ENCODE measurements at places on chromosomes 6 and 20.
A peak's percentile ranks its signal among the peaks of the same experiment; 100 is the strongest.

- no peak for DNase-seq
These were observed 20.2 kb upstream of the TULP4 start for GRCh38 chr6:158292016-158292415.

DNA sequence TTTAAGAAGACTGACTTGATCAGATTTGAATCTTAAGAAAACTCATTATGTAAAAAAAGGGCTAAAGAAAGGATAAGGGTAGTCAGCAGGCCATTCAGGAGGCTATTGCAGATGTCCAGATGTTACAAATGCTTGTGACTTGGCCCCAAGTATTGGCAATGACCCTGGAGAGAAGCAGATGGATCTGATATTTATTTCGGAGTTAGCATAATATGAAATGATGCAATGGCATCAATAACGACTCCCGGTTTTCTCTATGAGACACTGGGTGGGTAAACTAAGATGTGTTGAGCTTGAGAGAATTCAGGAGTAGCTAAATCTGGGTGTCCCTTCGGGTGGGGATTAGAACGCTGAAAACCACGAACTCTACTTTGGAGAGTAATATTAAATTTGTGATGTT, 149.7 kb downstream of the LAMA2 start:
- no peak for DNase-seq

GRCh38 chr6:129276986-129277385, 394.0 kb downstream of the LAMA2 start:
- DNase-seq, result no peak

GRCh38 chr6:44652547-44652946, 265.0 kb downstream of the CDC5L start:
- DNase-seq, result no peak

DNA sequence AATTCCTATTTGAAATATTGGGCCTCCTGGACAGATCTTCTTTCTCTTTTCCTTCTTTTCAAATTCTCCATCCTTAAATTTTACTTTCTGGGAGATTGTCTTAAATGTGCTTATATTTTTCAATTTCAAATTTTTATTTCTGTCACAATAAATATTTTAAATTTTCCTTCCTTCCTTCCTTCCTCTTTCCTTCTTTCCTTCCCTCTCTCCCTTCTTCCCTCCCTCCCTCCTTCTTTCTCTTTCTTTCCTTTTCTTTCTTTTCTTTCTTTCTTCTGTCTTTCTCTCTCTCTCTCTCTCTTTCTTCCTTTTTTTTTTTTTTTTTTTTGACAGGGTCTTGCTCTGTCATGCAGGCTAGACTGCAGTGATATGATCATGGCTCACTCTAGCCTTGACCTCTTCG, 16.7 kb upstream of the PNRC1 start:
- DNase-seq, result no peak

- no peak for DNase-seq
These were observed 34.9 kb upstream of the ARHGAP18 start for GRCh38 chr6:129744880-129745237.

DNA sequence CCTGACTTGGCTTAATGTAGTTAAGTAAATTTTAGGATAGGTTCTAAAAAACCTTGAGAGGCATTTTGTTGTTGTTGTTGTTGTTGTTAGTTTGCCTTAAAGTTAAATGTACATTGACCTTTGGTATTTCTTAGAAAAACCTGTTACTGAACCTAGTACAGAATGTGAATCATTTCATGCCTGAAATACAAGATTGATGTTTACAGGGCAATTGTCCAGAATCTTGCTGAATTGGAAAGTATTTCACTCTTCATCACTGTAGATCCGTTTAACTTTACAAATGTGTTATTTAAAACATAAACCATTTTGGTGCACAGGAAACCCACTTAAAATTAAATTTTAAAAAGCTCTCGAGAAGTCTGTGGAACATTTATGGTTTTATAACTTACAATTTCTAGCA, 75.0 kb downstream of the CEP57L1 start:
- no peak for DNase-seq

- DNase-seq, result no peak
These were observed 64.7 kb upstream of the NFATC2 start for GRCh38 chr20:51607170-51607569.

DNA sequence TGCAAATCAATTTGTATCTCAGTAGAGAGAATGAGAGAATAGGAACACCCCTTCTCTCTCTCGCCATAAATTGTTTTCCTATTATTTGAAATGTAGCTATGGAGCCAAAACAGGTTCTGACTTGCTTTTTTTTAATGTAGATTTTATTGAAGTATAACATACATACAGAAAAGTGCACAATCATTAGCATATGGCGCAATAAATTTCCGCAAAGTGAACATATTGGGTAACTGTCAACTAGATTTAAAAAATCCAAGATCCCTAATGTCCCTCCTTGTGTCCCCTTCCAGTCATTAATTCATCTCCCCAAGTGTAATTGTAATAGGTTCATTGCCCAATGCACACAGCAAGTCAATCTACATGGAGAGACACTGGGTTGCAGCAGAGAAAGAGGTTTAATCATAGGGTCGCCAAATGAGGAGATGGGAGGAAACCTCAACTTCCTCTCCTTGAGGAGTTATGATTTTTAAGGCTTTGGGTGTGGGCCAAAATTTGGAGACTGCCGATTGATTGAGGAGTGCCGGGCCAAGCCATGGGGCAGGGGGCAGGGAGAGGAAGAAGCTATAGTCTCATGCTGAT, 43.3 kb upstream of the TGM3 start:
- peak; percentile 53 for DNase-seq

- DNase-seq, result no peak
These were observed 14.3 kb downstream of the PHF3 start for GRCh38 chr6:63649847-63650265.

DNA sequence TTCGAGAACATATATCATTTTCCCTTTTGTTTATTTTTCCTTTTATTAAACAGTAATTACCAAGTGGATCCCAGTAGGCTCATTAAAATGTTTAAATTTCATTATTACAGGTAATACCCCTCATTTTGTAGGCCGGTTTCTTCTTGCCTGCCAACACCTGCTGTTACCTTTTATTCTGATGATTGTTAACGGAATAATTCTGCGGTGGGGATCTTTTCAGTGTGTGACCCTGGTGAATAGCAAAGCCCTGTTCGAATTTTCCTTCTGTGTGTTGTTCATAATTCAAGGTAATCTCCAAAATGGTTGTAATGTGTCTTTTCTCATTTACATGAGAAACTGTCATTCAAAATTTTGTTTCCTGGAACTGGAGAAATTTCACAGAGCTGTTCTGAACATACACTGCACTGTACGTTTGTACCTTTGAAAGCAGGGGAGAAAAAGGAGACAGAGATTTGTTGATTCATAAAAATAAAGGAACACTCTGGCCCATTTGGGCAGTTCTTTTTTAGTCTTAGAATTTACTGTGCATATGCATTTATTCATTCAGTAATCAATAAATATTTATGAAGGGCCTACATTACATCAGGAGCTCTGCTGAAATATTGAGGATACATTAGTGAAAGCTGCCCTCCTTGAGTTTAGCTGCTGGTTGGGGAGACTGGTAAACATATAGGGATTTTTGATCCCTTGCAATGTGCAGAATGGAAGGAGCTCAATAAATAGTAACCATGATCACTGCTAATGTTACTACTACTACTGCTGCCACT, 502.0 kb downstream of the QKI start:
- DNase-seq, result no peak

- no peak for DNase-seq
These were observed 34.8 kb downstream of the PSMG4 start for GRCh38 chr6:3293271-3294155.

- no peak for DNase-seq
These were observed 43.8 kb upstream of the FOXQ1 start for GRCh38 chr6:1267790-1268762.

DNA sequence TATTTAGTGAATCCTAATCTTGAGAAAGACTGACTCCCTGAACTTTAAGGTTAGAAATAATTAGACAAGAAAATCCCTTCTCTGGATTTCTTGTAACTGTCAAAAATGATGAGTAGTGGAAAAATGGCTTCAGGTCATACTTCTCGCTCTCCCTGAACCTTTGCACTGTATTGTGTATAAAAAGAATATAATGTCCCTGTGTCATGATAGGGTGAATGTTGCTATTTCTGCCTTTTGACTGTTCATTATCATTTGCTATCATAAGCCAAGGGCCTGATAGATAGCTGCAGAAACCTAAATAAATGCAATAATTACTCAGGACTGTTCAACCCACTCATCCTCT, 39.3 kb downstream of the ALDH8A1 start:
- DNase-seq, result no peak

DNA sequence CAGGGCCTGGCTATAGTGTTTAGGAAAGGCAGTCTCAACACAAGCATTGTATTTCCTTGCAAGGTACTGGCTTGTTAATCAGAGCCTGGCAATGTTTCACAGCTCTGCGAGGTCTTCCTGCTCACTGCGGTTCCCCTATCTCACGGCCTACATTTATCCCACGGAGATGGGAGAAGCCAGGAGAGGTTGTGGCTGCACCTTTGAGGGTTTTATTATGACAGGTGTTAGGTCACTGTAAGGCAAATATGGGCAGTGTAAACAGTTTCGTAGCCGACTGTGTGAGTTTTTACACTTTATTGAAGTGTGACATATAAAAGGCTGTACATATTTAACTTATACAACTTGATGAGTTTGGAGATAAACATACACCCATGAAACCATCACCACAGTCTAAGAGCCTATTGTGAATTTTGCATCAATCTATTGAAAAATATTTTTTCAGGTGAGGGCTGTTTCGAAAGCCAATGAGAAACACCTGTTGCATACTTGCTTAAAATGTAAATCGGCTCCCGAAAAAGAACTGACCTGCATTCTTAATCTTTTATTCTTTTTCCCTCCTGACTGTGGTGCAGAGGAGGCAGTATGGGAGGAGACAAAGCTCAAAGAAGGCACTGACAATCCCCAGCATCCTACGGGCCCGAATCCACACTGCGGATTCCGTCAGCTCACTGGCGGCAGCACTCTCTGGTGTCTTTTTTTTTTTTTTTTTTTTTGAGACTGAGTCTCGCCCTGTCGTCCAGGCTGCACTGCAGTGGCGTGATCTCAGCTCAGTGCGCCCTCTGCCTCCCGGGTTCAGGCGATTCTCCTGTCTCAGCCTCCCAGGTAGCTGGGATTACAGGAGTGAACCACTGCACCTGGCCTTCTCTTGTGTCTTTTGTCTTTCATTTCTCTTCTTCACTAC, 7.5 kb upstream of the RBM38 start:
- DNase-seq, result no peak
